Activated T-cell treated with anti-CD3 and anti-CD28 coated beads, Interleukin-2, amount 50 U/mL, for 24 hours (primary cell): ENCODE measurements at places on chromosomes 16 and 17.
A peak's percentile ranks its signal among the peaks of the same experiment; 100 is the strongest.

- DNase-seq: peak; percentile 99
These were observed at the start of gene CDK5RAP3 for GRCh38 chr17:47970725-47971499. Gene CDK5RAP3 (plus strand): TSS chr17:47971113. CDS start chr17:47971147, 34 bp downstream.

- no peak for DNase-seq
These were observed 15.5 kb upstream of the SUPT4H1 start for GRCh38 chr17:58367461-58367860.

DNA sequence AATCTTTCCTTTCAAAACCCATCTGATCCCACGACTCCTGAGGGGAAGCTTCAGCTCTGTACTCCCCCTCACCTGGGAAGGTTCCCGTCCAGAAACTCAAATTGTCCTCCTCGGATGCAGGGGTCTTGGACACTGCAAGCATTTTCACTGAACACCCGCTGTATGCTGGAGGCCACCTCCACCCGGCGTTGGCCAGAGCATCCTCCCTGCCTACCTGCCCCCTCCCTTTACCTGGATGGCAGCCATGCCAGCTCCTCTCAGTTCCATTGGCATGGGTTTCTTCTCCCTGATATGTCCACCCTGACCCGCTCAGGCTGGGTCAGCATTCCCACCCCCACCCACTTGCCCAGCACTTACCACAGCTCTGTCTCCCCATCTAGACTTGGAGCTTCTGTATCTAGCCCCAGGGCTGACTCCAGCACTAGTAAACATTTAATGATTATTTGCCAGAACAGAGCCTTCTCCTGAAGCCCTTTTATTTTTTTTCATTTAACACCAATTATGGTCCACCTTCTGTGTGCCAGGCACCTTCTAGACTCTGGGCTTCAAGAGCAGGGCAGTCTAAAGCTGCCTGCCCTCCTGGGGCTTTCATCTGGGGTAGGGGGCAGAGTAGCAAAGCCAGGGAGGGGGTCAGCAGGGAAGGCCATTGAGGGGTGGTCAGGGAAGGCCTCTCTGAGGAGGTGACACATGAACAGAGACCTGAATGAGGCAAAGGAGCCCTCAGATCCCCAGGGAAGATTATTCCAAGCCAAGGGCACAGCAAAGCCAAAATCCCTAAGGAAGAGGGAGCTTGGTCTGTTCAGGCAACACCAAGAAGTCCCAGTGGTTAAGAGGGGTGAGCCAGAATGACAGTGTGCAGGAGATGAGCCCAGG, 8.9 kb upstream of the KRT19 start:
- no peak for DNase-seq

DNA sequence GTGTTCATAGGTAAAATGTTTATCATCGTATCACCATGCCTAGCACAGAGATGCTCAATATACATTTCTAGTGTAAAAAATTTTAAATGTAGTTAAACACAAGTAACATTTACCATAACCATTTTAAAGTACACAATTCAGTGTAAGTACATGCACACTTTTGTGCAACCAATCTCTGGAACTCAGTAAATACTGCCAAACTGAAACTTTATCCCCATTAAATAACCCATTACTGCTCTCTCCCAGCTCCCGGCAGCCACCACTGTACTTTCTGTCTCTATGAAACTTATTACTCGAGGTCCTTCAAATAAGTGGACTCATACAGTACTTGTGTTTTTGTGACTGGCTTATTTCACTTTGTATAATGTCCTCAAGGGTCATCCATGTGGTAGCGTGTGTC, 29.0 kb downstream of the RMI2 start:
- DNase-seq: no peak

DNA sequence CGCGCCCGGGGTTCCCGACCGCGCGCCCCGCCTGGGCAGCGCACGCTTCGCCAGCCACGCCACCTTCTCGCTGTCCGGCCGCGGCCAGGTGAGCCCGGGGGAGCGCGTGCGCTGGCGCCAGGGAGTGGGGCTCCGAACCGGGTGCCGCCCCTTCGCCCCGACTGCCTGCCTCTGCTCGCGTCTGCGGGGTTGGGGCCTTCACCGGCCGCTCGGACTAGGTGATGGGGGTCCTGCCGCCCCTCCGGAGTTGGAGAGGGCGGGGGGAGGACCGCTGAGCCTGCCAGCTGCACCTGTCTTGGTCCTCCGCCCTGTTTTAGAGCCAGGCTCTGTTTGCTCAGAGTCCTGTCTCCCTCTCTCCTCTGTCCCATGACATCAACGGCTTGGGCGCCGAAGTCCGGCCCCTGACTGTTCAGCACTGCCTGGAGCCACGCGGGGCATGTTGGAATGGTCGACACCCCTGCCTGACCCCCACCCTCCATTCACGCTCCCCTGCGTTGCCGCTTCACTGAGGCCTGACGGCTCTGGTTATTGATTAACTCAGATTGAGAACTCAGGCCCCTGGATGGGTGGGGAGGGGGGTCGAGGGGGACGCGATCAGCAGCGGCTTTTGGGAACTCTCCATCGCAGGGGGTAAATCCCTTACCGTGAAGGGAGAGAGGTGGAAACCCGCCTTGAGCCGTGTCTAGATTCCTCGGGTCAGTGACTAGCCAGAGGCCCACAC, 748 bp downstream of the SMTNL2 start:
- DNase-seq: no peak

- DNase-seq: no peak
These were observed 89.0 kb downstream of the DNAH17 start for GRCh38 chr17:78488156-78488555.

DNA sequence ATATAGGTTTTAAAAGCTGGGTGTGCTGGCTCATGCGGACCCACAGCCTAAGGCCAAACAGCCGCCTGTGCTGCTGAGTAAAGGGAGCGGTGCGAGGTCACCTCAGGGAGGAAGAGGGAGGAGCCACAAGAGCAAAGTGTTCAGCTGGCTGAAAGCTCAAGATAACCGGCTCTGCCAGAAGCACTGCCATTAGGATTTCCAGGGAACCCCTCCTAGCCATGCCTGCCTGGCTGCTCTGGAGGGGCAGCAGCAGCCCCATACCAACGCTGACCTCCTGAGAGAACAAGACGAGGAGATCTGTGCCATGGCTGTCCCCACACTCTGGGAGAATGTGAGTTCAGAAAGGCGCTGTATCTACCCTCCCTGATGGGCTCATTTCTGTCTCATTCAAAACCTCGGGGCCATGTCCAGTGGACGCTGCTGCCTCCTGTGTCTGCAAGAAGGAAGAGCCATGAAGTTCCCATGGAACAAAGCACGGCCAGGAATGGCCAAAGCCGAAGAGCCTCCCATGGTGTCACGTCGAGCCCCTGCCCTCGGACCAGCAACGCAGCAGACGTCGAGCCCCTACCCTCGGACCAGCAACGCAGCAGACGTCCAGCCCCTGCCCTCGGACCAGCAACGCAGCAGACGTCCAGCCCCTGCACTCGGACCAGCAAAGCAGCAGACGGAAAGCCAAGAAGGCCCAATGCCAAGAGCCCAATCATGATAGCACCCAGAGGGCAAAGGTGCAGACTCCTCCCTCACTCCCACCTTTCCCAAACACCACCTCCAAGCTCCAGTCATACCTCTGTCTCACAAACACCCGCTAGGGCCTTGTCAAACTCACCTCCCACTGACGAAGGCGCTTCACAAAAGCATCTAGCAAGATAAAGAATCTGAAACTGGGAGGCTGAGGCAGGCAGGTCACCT, 107.0 kb downstream of the ANKRD11 start:
- no peak for DNase-seq

DNA sequence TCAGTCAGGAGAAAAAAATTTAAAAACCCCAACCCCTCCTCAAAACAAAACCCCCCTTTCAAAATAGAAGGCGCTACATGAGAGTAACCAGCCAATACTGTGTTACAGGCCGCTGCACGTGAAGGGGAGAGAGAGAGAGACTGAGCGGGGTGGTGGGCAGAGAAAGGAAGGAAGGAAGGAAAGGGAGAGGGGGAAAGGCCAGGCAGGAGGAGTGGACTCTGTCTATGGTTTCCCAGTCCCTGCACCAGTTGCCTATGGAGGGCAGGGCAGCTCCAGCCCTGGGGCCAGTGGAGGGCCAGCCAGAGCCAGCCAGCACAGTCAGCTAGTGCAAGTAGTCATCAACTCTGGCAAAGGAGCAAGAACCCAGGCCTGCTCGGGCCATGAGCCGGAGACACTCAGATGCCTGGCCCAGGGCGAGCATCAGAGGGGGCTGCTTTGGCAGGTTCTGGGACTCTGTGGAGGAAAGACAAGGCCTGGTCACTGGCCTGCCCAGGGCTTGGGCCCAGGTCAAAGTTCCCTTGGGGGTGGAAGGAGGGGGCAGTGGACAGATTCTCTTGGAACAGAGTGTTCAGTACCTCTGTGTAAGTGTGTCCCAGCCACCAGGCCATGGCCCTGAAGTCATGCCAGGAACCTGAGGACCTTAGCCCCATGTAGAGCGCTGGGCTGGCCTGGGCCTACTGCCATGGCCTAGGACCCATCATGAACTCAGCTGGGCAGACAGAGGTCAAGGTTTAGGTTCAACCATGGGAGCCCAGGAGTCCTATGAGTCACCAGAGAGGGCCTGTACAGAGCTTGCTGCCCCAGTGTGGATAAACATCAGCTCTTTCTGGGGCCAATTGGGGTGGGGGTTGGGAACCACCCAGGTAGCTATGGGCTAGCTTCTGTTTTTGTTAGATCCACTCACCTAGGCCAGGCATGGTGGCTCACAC, 7.3 kb upstream of the GFOD2 start:
- no peak for DNase-seq

- no peak for DNase-seq
These were observed 6.0 kb downstream of the COA3 start for GRCh38 chr17:42792545-42792944.

GRCh38 chr16:3045758-3046640, at the start of gene MMP25:
Gene MMP25 (plus strand): TSS chr16:3046561. CDS start chr16:3046918, 357 bp downstream.
- DNase-seq: peak; percentile 55

DNA sequence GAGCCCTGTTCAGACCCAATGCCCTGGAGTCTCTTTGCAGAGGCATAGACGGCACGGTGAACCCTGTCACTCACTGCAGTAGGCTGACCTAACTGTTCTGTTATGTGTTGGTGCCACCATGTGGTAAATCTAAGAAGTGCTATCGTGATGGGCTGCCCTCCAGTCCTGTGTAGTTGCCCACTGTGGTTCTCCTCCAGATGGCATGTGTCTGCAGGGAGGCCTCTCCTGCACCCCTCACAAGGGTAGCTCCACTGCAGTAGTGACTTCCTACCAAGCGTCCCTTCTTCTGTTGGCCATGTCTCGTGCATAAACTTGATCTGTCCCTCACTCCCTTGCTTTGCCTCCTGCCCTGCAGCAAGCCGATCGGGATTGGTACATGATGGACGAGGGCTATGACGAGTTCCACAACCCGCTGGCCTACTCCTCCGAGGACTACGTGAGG, 5.8 kb downstream of the DHX38 start:
- peak; percentile 41 for DNase-seq

GRCh38 chr16:31479751-31480150, 3.2 kb upstream of the SLC5A2 start:
- no peak for DNase-seq

GRCh38 chr16:72050769-72051464, 3.4 kb upstream of the HP start:
- DNase-seq: no peak
